ENCODE measurements at places on chromosomes 1 and 21.

DNA sequence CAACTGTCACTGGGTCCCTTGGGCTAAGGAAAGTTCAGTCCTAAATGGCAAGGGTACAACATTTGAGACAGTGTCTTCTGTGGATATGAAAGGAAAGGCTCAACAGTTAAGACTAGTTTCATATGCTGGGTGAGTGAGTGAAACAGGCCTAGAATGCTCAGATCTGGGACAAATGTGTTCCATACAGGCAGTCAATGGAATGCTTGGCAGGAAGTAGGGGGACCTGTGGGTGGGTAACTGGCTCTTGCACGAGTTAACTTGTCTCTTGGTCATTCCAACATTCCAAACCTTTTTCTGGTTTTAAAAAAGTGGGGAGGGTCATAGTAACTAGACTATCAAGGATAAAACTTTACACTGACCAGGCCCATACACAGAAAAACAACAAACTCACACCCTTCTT, 17.8 kb upstream of the ADAM30 start:
- DNase-seq: no peak

GRCh38 chr21:25722631-25723030, 12.1 kb downstream of the ATP5PF start:
- DNase-seq: no peak

- DNase-seq: no peak
Measured at GRCh38 chr1:84619383-84620102, 45.3 kb upstream of the CTBS start.

DNA sequence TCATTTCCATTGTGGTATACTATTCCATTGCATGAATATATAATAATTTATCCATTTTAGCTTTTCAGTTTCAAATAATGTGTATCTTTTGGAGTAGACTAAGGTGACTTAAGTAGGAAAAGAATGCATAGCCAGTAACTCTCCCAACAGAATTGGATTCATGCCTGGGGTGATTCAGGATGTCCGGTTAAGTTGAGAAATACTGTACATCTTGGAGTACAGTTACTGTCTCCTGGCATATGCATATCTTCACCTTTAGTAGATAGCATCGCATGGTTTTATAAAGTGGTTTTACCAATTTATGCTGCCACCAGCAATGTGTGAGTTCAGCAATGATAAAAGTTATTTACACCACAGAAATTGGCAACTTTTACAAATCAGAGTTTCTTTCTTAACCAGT, 18.6 kb upstream of the SLC6A9 start:
- no peak for DNase-seq

DNA sequence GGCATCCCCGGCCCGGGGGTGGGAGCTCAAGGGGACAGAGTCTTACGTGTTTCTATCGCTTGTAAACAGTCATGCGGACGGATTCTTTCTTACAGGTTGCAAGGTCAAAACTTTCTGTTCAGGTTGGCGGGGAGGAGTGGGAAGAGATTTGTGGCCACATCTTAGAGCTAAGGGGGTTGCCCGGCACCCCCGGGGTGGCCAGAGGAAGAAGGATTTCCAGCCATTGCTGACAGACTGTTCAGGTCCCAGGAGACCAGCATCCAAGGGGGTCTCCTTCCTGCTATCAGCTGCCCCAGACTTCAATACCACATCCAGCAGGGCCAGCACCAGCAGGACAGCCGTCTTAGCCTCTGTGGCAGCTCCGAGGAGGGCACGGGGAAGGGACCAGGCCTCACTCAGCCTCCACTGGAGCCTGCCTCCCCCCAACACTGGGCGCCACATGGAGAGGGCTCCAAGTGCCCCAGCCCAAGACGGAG, 52.0 kb downstream of the KIF21B start:
- DNase-seq: no peak

DNA sequence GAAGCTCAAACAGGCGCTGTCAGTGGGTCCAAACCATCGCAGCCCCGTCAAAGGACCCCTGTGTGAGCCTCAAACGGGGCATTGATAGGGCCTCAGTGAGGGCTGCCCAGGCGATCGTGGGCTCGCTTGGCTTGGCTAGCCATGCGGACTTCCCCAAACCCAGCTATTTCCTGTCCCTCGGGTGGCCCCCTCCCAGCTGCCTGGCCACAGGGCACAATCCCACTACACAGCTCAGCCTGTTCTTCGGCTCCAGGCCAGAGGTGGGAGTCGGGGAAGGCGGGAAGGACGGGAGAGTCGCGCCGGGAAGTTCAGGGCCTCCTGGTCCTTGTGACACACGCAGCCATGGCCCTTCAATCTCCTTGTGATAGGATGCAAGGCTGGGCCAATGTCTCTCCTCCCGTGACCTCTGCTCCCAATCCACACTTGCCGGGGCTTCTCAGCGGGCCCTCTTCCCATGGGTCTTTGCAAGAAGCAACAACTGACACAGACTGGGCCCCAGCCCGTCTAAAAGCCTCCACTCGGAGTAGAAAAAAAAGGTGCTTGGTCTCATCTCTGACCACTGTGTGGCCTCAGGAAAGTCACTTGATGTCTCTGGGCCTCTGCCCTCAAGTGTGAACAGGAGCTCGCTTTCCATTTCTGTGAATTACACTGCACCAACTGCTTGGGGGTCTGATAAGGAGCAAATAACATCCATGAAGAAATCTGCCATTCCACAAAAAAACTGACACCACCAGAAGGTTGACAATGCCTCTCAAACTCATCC, 7.1 kb upstream of the MATN1 start:
- DNase-seq: no peak

GRCh38 chr1:186531561-186532165, 70.7 kb upstream of the PDC start:
- DNase-seq: no peak

DNA sequence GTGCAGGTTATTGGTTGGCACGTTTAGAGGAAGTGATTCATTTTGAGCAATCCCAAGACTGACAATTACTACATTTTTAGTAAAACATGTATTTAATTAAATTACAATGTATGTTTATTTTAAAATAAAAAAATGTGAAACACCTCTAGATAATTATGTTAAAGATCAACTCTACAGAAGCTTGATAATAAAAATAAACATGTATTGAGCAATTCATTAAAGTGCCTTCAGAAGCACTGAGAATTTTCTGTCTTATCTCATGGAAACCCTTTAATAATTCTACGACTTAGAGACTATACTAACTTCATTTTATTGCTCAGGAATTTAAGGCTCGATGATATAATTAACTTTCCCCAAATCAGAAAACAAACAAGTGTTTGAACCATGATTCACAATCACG, 208.0 kb upstream of the BRINP3 start:
- DNase-seq: no peak

DNA sequence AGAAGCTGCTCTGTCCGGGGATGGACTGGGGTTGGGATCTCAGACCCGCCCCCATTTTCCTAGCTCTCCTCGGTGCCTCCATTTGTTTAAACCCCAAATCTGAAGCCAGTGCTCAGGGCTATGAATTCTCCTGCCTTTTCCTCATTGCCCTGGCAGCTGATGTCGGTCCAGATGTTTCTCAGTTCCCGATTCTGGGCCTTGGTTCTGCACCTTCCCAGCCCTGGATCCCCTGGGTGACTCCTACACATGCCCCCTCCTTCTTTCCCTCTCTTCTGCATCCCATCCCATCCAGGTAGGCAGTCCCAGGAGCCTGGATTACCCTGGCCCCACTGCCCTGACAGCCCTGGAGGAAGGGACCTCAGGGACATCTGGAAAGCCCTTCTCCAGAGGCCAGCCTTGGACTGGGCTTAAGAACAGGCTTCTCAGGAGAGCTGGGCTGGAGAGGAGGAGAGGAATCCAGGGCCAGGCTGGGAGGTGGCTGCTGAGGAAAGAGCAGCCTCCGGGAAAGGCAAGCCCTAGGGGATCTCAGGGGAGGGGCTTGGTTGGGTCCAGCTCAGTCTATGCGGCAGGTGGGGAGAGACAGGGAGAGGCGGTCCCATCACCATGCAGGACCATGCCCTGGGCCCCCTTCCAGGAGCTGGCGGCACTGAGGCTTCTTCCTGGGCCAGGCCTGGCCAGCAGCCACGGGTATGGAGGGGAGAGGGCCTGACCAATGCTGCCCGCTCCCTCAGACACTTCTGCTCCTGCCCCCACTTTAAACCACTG, 6.8 kb upstream of the EPS8L3 start:
- no peak for DNase-seq

DNA sequence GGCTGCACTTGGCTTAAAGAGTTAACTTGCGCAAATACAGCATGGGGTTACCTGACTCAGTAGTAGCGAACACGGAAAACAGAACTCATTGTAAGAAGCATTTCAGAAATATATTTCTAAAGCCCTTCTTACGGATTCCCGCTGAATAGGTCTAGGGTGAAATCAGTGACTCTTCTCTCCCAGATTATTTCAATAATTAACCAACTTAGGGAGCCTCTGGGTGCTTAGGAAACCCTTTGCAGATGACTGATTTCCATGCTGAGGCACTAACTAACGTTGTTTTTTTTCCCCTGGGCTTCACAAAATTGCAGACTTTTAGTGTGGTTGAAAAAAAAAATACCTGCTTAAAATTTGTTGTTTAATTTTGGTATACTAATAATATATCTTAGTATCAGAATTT, 40.3 kb downstream of the BTG3 start:
- no peak for DNase-seq

- DNase-seq: no peak
Measured at GRCh38 chr1:67133177-67133576, 1.6 kb downstream of the C1orf141 start.

DNA sequence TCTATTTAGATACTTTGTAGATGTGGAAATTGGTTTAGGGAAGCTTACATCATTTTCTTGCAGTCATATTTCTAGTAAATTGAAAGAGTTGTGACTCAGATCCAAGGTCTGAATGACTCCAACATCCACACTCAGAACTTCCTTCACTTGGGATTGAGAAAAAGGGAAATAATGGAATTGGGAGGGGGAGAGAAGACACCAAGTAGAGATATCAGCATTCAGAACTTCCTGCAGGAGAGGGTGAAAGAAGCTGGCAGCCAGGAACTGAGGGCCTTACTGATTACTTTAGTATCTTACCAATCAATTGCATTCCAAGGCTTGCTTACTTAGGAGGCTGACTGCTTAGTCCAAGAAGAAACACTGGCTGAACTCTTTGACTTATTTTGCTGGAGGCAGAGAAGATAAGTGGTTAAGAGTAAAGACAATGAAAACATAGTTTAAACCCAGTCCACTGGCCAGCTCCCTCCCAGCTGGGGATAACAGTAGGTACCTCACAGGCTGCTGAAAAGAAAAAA, 21.7 kb downstream of the APP start:
- no peak for DNase-seq

DNA sequence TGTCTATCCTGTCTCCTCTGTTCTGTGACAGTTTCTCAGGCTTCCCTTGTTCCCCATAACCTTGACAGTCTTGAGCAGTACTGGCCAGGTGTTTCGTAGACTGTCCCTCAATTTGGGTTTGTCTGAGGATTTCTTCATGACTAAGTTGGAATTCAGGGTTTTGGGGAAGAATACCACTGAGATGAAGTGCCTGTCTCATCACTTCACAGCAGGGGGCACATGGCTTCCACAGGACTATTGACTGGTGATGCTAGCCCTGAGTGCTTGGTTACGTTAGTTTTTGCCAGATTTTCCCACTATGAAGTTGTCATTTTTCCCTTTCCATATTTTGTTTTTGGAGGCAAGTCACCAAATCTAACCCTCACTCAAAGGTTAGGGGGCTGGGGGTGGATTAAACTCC, 45.7 kb downstream of the CDCP2 start:
- no peak for DNase-seq

GRCh38 chr1:53432611-53433010, 26.6 kb upstream of the DMRTB1 start:
- DNase-seq: no peak

DNA sequence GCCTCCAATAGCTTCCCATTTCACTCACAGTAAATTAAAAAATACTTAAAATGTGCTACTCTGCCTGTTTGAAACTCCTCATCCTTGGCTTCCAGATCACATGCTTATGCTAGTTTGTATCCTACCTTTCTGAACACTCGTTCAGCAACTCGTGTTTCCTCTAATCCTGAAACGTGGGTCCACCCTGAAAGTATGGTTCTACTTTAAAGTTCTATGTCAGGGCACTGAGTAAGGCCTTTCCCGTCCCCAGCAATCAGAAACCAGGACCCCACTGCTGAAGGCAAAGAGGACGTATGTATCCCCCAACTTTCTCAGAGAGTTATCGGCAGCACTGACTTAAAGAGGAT, 419 bp upstream of the TSEN15 start:
- no peak for DNase-seq

DNA sequence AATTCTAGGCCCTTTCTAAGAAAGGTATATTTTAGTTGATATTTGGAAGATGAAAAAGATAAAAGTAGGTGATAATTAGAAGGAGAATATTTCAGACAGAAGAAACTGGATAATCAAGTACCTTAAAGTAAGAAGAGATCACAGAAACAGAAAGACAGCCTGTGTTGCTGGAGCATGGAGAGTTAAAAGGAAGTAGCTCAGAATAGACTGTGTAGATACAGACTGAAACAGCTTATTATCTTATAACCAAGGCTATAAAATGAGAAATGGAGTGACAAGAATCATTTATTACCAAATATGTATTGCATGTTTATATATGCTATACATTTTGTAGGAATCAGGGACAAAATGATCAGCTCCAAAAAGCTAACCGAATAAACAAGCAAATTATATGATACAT, 1120.3 kb downstream of the BRINP3 start:
- no peak for DNase-seq

DNA sequence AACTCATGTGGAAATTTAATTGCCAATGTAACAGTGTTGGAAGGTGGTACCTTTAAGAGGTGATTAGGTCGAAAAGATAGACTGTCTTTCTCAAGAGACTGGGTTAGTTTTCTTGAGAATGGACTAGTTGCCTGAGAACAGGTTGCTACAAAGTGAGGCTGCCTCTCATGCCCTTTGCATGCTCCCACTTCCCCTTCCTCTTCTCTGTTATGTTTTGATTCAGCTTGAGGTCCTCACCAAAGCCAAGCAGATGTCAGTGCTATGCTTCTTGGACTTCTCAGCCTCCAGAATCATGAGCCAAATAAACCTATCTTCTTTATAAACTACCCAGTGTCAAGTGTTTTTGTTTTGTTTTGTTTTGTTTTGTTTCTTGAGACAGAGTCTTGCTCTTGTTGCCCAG, 187.0 kb upstream of the RUNX1 start:
- no peak for DNase-seq

- DNase-seq: no peak
Measured at GRCh38 chr1:174428033-174428432, 19.7 kb upstream of the GPR52 start.

DNA sequence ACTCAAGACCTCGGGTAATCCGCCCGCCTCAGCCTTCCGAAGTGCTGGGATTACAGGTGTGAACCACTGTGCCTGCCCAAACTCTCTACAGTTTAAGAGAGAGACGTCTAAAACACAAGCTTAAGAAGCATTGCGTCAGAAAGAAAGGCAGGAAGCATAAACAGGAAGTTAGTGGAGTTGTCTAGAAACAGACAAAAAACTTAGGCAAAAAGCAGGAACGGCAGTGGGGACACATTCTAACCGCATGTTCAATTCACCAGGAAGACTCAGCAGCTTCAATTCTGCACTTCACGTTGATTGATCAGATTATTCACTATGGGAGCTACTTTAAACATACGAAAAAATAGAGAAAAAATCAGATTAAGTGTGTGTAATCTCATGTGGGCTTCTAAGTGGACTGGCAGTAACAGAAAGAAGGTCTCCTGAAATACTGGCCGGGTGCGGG, 7.4 kb downstream of the CFAP74 start:
- DNase-seq: peak; percentile 2

- DNase-seq: no peak
Measured at GRCh38 chr1:213586587-213586972, 401.2 kb upstream of the PROX1 start.
